ENCODE measurements at places on chromosomes 6 and 20.

DNA sequence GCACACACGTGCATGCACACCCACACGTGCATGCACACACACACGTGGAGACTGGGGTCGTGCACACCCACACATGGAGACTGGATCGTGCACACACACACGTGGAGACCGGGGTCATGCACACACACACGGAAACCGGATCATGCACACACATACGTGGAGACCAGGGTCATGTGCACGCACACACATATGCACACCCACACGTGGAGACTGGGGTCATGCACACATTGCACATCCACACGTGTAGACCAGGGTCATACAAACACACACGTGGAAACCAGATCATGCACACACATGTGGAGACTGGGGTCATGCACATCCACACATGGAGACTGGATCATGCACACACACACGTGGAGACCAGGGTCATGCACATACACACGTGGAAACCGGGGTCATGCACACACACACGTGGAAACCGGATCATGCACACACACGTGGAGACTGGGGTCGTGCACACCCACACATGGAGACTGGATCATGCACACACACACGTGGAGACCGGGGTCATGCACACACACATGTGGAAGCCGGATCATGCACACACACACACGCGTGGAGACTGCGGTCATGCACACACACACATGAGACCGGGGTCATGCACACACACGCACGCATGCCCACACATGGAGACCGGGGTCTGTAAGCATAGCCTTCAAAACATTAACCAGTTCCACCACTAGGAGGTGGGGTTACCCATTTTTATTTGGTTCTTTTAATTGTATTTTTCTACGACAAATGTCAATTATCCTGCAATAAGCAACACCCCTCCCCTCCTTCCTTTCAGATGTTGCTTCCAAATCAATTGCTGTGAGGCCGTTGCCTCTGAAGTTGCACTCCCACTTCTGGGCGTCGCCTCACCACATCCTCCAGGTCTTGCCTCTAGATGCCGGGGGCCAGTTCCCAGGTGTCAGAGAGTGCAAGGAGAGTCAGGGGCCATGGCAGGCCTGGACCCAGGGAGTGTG is 95.8 kb downstream of the TMEM242 start:
- DNase-seq = no peak

DNA sequence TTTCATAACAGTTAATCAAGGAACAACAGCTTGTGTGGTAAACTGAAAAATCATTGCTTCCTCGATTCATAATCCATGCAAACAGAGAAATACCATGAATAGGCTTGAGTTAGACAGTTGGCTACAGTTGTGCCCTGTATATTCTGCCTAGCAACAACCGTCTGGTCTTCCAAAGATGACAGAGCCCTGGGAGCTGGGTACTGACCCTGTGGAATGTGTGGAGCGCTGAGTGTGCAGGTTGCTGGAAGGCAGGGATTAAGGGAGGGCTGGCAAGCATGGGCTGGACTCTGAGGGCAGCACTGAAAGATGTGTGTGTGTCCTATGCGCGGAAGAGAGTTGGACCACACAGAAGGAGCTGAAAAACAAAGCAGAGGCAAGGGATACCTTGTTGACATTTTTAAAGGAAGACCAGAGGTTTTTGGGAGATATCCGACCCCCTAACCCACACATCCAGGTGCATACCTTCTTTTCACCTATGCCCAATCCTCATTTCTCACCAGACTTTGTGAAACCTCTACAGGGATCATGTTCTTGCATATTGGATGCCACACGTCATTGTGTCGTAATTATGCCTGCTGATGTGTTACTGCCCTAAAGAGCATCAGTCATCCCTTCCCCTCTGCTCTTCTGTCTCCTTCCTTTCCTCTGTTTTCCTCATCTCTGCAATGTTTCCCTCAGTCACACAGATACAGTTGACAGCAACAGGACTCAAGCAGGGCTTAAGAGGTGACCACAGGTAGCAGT is 58.2 kb upstream of the VGLL2 start:
- no peak for DNase-seq

- DNase-seq = no peak
Measured at GRCh38 chr6:28105245-28105639, 19.2 kb upstream of the ZSCAN16 start.

GRCh38 chr6:10315034-10315433 is 99.8 kb downstream of the TFAP2A start:
- no peak for DNase-seq

GRCh38 chr20:56453352-56453751 is 15.1 kb upstream of the RTF2 start:
- DNase-seq = no peak

DNA sequence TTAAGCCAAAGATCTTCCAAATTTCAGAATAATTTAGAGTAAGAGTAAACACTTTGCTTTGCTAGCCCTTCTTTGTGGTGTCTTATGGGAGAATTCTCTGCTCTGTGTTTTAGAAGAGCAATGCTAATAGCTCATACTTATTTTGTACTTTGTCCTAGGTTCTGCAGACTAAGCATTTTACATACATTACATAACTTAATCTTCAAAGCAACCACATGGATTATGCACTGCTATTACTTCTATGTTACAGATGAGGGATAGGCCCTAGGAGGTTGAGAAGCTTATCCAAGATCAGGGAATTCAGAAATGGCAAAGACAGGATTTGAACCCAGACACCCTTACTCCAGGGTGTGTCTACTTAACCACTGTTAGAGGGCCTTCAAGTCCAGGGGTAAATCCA is 9.8 kb upstream of the CCDC170 start:
- DNase-seq = no peak

- DNase-seq = no peak
Measured at GRCh38 chr6:164294047-164294784, 879.7 kb downstream of the QKI start.

DNA sequence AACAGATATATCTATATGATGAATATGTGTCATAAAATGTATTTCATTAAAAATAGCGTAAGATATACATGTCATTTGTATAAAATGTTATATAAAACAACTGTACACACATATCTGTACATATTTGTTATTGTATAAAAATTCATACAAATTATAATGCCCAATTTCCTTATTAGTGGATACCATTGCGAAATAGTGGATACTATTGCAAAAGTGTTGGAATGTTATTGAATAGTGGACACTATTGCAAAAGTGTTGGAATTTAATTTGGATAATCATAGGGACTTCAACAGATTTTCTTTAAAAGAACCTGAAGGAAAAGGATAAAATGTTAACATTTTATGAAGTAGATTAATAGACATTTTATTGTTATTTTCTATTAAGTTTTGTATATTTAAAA is 487.4 kb downstream of the HAO1 start:
- DNase-seq = no peak

- DNase-seq = no peak
Measured at GRCh38 chr6:148868314-148868713, 121.5 kb downstream of the UST start.

DNA sequence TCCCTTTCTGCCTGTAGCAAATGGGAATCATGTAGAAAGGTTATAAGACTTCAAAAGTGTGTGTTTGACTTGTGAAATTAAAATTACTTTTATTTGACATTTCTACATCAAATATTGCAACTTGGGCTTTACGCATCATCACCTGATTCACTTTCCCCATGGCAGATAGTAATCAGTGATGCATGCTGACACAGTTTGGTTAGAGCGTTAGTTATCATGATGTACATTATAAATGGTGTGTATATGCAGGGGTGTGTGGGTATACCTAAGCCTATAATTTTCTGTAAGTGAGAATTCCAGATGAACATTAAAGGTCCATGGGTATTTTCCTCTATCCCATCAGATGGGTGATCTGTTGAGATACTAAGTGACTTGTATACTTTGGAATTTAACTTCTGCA is 141.5 kb downstream of the KLHL32 start:
- DNase-seq = no peak

- DNase-seq = no peak
Measured at GRCh38 chr6:124991764-124992295, 29.6 kb downstream of the RNF217 start.

- no peak for DNase-seq
Measured at GRCh38 chr20:17998446-17998845, 29.6 kb downstream of the MGME1 start.

DNA sequence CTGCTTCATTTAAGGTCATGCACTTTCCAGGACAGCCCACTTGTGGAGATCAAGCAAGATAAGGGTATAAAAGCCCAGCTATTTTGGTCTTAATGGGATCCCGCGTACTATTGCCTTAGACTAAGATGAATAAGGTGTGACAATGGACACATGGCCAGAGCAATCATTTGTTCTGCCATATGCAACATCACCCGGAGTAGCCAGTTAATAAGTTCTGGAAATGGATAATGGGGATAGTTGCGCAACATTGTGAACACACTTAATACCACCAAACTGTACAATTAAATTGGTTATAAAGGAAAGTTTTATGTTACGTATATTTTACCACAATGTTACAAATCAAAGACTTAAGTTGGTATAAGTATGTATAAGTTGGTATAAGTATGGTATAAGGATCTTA is 674.5 kb downstream of the HDGFL1 start:
- DNase-seq = no peak

- DNase-seq = no peak
Measured at GRCh38 chr20:25654487-25654886, 30.7 kb upstream of the NANP start.

GRCh38 chr6:124961777-124962638 is at the start of gene RNF217:
Gene RNF217, plus strand, starts transcription at chr6:124962437. Its CDS starts 108 bp downstream, at chr6:124962545.
- peak; percentile 80 for DNase-seq

- DNase-seq = no peak
Measured at GRCh38 chr6:45424451-45424861, 46.7 kb upstream of the SUPT3H start.

- DNase-seq = no peak
Measured at GRCh38 chr6:157879034-157879872, 56.2 kb downstream of the SNX9 start.

GRCh38 chr6:111070105-111071005 is 16.9 kb upstream of the SLC16A10 start:
- no peak for DNase-seq

- DNase-seq = no peak
Measured at GRCh38 chr6:144277605-144278227, 7.4 kb upstream of the UTRN start.

DNA sequence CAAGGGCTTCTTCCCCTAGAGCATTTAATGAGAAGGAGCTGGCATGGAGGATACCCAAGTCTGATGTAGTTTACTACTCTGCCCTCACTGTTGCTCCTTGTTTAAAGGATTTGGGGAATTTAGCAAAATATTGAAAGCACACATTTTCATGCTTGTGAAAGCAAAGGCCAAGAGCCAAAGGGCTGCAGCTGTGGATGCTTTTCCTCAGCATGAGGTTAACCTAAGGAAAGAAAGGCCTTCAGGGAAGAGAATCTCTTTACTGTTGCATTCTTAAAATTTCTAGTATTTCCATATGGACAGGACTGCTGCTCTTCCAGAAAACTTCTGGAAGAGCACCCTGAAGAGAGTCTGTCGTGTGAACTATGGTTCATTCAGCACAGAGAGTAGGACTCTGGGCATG is 45.9 kb upstream of the SASH1 start:
- DNase-seq = no peak

- no peak for DNase-seq
Measured at GRCh38 chr6:37741757-37742400, 44.2 kb upstream of the MDGA1 start.

DNA sequence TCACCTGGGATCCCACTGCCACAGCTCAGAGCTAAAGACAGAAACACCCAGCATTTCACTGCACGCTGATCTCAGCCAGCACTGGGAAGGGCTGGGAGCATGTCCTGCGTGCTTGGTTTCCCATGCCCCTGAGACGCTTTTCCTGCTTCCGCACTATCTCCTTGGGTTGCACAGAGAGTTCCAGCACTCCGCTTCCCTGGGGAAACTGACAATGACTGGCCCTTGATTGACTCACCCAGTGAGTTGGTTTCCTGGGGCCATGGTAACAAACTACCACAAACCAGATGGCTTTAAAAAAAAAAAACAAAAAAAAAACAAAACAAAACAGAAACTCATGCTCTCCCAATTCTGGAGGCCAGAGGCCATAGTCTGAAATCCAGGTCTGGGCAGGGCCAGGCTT is 14.8 kb upstream of the MAS1L start:
- DNase-seq = no peak

DNA sequence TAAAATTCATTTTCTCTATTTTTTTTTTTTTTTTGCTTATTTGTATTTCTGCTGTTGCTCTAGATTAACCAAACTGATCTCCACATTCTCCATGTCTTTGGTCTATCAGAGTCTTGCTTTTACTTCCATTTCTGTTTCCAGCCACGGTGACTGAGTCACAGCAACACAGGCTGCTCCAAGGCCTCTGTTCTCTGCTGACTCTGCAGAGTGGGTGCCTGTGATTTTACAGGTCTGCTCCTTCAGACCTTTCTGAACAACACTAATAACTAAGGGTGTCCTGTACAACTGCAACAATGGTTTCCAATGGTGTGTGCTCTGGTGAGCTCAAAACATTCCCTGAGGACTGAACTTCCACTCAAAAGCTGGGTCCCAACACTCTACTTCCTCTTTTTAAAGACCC is 102.3 kb upstream of the BMP2 start:
- no peak for DNase-seq

DNA sequence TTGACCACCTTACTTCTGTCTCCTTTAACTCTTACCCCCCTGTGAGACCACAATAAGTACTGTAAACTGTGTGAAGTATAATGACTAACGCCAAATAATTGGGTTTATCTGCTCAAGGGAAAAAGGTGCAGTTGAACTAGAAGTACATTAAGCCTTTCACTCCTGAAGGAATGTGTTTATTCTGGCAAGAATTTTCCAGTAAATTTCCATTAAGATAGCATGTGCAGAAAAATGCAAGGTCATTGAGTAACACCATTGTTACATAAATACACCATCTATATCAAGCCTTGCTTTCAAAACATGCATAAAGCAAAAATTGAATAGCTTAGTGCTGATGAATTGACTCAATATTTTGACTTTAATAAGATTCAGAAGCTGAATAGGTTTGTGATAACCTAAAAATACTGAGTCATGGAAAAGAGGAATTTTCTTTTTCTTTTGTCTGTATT is 65.4 kb downstream of the ARHGAP18 start:
- DNase-seq = no peak

DNA sequence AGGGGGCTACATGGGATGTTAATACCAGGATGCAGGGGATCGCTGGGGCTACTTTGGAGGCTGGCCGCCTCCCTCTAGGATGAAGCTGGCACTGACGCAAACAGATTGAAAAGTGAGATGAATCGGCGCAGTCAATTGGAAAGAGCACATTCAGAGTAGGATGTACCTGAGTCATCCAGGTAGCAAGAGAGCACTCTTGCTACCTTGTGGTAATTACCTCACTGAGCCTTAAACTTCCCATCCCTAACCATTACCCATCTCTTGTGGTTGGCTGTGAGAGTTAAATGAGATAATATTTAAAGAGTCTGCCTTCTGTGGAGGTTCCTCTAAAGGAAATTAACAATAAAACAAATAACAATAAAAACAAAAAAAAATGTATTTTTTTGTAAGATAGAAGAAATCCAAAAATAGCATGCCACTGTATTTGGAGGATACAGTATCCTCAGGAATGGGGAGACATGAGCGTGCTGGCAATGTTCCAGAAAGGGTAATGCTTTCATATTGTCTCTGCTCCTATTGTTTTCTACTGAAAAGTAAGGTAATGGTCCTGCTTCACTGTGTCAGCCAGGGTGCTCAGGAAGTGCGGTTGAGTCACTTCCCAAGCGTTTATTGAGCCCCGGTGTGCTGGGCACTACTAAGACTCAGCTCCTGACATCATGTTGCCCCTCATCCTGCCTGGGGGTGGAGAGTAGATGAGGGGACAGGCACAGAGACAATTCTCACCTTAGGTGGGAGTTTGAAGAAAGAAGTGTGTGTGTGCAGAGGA is 301.1 kb downstream of the EYA4 start:
- DNase-seq = no peak

- DNase-seq = no peak
Measured at GRCh38 chr6:150633486-150633834, 33.8 kb downstream of the PLEKHG1 start.
